Stimulated activated CD8-positive, alpha-beta memory T cell treated with anti-CD3 and anti-CD28 coated beads, Interleukin-2, amount 100 ng/mL, for 1 hour (primary cell): ENCODE measurements at places on chromosomes 3 and 15.

DNA sequence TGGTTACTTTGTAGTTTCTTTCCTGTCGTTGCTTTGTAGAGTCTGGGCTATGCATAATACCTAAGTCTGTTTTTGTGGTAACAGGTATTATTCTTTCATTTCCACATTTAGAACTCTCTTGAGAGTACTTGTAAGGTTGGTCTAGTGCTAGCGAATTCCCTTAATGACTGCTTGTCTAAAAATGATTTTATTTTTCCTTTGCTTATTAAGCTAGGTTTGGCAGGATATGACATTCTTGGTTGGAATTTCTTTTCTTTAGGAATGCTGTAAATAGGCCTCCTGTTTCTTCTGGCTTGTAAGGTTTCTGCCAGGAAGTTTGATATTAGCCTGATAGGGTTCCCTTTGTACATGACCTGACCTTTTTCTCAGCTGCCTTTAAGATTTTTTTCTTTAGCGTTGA is 70.1 kb upstream of the SGO1 start:
- no peak for DNase-seq

- no peak for DNase-seq
Observed at GRCh38 chr3:135142530-135142929, 347.5 kb downstream of the EPHB1 start.

- no peak for DNase-seq
Observed at GRCh38 chr15:58440158-58440910, 8.5 kb downstream of the LIPC start.

DNA sequence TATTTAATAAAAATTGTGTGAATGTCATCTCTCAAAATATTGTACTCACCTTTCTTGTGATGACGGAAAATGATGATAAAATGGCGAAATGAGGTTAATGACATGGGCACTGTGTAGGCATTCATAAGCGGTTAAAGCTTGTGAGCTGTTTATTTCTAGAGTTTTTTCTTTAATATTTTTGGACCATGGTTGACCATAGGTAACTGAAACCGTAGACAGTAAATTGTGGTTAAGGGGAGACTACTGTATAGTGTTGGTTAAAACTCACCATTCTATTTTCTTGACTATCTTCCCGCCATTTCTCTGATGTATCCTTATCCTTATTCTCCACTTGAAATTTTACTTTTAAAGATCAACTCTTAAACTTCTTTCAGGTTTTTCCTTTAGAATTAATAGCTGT is 14.5 kb downstream of the RNF111 start:
- no peak for DNase-seq

GRCh38 chr3:172666181-172666872 is 44.5 kb downstream of the NCEH1 start:
- DNase-seq = no peak

- no peak for DNase-seq
Observed at GRCh38 chr3:124839896-124840295, 47.3 kb downstream of the ITGB5 start.

- DNase-seq = no peak
Observed at GRCh38 chr3:111368056-111368455, 173.9 kb upstream of the CD96 start.

DNA sequence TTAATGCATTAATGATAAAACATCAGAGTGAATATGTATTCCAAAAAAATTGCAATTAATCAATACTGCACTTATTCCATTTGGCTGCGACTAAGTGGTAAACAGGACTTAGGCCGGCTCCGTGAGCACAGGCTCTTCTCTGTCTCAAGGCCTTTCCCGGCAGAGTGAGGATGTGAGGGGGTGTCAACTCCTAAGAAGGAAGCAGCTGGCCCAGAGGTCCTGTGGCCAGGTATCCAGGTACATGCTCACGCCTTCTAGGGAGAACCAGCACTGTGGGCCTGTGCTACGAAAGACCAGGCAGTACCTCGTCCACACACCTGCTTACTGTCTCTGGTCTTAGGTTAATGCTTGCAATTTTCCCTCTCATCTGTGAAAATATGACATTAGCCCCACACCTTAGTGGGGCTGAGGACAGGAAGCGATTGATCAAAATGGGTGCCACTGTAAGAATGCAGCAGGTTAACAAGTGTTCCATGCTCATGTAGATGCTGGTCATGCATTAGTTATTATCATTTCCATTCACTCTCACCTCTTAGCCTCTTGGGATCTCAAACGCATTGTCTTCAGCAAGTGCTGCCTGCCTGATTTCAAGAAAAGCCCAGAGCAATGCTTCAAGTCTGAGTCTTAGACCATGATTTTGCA is 175.3 kb downstream of the ABHD5 start:
- DNase-seq = no peak

GRCh38 chr15:68679961-68680371 is 101.2 kb downstream of the CORO2B start:
- DNase-seq = no peak

GRCh38 chr3:21393683-21394311 is 357.2 kb downstream of the ZNF385D start:
- no peak for DNase-seq

DNA sequence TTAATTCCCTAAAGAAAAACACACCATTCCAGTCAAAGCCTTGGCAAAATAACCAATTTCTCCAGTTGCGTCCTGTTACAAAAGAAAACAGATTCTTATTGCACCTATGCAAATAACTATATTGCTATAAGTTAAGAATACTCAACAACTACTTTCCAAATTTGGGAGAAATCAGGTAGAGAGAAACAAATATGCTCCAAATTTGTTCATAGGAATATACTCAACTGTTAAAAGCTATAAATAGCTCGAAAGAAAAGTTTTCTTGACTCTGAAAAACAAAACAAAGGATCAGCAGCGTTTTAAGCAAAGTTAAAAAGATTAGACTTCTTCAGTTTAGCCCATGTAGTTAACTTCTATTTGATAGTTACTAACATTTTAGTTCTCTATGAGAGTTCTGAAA is 20.1 kb upstream of the SKIL start:
- DNase-seq = no peak

DNA sequence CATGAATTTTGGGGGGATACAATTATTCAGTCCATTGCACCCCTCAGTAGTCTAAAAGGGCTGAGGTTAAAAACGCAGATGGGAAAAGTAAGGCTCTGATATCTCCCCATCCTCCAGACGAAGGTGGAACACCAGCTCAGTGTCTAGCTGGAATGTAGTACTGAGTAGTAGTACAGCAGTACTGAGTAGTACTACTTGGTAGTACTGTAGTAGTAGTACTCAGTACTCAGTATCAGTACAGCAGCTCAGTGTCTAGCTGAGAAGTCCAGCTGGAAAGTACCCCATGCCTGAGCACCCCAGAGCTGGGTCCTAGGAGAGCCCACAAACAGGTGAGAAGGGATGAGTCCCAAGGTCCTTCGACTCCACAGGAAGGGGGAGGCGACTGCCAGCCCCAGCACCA is 148.7 kb downstream of the XXYLT1 start:
- no peak for DNase-seq

- no peak for DNase-seq
Observed at GRCh38 chr3:112814266-112814665, 32.4 kb downstream of the CD200R1L start.

- peak; percentile 1 for DNase-seq
Observed at GRCh38 chr3:156448300-156448699, 106.6 kb downstream of the SSR3 start.

DNA sequence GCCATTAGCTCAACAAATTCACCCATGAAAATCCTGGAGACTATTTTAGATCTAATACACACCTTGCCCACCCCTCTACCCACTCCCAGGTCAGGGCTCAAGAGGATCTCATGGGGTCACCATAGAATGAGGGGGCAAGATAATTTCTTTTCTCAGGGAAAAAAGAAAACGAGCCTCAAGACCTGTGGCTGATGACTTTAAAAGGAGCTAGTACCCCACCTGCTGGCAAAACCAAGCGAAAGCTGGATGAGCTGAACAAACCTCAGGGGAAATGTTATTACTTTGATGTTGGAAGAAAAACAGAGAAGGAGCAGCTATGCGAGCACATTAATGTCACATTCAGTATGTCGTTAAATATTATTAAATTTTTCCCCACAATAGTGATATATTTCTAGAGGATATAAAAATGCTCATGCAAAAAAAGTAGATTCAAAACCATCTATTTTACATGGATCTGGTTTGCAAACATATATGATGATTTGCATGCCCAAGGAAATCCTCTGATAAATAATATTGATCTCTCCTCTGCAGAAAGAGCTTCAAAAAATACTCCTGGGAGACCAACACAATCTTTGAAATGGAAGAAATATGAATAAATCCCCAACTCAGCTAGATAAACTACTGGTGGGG is 37.7 kb downstream of the PLD1 start:
- DNase-seq = no peak

DNA sequence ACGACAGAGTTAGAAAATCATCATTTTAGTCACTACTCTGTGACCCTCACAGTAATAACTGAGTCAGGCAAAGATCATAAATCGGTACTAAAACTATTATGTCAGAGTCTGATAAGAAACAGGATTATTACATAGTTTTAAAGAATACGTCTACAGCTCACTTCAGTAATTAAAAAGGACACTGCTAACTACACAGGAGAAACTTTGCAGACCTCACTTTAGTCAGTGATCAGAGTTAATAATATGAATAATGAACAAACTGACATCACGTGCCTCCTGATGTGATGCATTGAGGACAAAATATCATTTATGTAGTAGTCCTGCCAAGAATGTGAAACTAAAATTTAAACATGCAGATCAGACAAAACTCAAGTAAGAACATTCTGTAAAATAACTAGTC is 162.2 kb downstream of the PCCB start:
- no peak for DNase-seq
